ENCODE measurements at places on chromosomes 3 and 15.

DNA sequence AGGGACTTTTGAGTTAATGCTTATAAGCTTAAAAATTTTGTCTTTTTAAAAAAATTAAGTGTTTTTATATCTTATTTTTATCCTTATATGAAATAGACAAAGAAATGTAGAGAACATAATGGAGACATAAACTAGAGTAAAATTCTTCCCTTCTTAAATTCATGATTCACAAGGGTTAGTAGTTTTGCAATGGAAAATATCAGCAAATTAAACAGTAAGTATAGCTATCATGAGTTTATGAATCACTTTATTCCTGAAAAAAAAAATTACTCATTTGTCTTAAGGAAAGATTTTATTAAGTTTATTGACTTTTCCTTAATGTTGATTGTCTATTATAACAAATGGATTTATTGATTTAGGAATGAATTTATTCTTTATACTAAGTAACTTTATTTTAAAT is 4.3 kb downstream of the ATP6V1A start:
- no peak for DNase-seq

GRCh38 chr3:20406611-20407011 is 220.6 kb upstream of the SGO1 start:
- no peak for DNase-seq

GRCh38 chr3:33722626-33723370 is 4.7 kb upstream of the CLASP2 start:
- no peak for DNase-seq

DNA sequence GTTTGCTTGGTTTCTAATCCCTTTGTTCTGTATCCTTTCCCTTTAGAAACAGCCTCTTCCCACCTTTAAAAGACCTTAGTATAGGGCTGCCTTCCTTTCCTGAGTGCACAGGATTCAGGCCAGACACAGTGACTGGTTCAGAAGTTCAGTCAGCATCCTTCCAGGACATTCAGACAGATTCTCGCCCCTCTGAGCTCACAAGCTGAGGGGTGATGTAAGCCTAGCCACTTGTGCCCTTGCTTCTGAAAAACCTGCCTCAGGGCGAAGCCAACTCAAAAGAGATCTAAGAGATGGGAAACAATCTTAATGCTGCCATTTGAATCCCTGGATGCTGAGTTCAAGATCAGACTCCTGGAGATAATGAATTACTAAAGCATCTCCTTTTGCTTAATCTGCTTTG is 6.7 kb upstream of the NSMCE3 start:
- DNase-seq = no peak

GRCh38 chr3:54447427-54447826 is 325.1 kb downstream of the CACNA2D3 start:
- no peak for DNase-seq

DNA sequence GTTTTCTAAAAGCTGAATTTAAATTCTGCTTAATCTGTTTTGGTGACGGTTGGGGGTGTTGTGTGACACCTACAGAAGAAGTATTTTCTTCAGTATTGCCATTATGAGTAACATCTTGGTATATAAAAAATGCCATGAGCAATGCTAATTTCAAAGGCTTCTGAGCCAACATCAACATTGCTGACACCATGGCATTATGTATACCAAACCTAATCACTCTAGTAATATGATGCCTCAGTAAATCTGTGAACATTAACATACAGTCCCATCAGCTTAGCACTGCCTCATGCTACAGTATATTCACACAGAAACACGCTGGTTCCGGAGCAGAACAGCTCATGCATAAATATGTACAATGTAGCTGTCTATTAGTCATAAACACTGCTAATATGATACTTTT is 75.8 kb downstream of the ZPLD1 start:
- no peak for DNase-seq

- DNase-seq = no peak
Observed at GRCh38 chr3:177810162-177810623, 612.9 kb upstream of the TBL1XR1 start.

GRCh38 chr3:69748503-69748902 is 9.2 kb downstream of the MITF start:
- no peak for DNase-seq

- DNase-seq = no peak
Observed at GRCh38 chr3:48563382-48563918, at the start of gene UCN2. TSS of gene UCN2 (minus strand) at chr3:48563781. CDS start at chr3:48563124, 657 bp downstream.

- DNase-seq = no peak
Observed at GRCh38 chr3:50687127-50687751, 12.5 kb downstream of the DOCK3 start.

DNA sequence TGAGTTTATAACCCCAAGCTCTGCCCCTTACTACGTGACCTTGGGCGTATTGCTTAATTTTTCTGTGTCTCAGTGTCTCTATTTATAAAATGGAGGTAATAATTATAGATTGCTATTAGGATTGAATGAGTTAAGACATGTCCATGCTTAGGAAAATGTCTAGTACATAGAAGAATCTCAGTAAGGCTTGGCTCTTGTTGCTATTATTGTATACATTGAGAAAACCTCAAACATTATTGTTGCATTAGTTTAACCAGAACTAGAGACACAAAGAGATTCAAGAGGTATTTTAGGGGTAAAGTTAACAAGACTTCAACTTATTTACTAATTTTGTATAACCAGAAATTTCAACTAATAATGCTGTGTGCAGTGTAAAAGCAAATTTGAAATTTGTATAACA is 66.7 kb downstream of the MEF2A start:
- DNase-seq = no peak

- DNase-seq = no peak
Observed at GRCh38 chr3:156725682-156726081, 51.3 kb downstream of the TIPARP start.

DNA sequence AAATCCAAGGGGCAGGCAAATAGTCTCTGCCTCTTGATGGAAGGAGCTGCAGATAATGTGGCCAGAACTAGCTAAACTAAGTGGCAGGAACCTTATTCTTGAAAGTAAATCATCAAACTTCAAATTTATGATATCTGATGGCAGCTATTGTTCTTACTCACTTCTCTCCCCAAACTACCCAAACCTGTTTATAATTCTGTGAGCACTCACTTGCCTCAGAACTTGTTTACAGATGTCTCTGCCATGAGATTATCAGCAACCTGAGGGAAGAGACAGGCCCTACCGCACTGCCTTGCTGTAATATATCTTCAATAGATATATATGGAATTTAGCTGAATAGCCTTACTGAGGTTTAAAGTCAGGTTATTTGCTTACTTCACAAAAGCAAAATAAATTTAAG is 2.2 kb upstream of the B3GALNT1 start:
- no peak for DNase-seq

DNA sequence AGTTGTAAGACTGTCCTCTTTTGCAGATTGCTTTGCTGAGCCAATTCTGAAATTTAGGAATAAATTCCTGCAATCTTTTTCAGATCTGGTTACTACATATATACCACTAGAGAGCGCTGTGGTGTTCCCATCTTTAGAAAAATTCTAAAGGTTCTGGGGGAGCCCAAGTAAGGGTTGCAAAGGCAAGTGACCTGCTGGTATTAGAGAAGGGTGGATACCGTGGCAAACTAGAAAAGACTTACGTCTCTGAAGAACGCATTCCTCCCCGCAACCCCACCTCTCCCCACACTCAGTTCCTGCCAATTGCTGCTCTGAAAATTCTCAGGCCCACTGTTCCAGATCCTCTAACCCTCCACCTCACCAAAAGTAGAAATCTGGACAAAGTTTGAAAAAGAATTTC is 48.5 kb downstream of the EFHB start:
- no peak for DNase-seq

- no peak for DNase-seq
Observed at GRCh38 chr3:161649900-161650484, 153.4 kb downstream of the OTOL1 start.

DNA sequence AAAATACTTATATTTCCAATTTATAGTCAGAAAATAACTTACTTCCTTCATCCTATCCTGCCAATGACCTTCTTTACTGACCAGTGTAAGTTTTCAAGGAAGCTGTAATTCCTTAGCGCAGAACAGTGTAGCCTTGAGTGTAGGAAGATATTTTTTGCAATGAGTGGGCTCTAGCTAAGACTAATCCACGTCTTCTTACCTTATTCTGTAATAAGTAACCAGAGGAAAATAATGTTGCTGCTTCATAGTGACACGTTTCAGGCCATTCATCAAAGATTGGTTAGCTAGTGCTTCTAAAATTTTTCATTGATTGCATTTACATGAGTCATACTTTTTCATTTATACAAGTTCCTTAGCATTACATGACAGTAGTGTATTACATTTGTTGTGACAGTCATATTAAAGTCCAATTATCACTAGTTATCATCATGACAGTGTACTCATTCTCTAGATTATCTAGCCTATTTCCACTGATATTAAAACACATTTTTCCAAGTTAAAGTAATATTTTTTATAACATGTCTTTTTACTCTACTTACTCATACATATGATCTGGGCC is 403.8 kb upstream of the EPHA3 start:
- DNase-seq = no peak

GRCh38 chr3:65492249-65492648 is 546.5 kb downstream of the MAGI1 start:
- DNase-seq = no peak

DNA sequence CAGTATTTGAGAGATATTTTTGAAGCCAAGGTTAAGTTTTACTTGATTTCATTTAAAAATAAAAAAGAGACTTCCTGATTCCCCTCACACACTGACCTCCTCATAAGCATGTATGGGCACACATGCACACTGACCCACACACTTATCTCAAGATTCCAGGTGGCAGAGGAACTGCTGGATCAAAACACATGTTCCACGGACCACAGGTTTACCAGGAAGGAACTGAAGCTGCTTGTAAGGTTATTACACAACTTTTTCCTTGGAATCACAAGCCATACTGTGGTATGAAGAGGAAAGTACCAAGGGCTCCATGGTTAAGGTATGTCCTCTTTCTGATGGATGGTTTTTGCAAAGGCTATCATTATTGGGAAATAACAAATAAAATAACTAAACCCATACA is 7.5 kb downstream of the CLDN1 start:
- DNase-seq = no peak

- DNase-seq = no peak
Observed at GRCh38 chr3:196650740-196651311, 11.3 kb downstream of the NRROS start.

GRCh38 chr15:64566629-64567427 is 106.5 kb downstream of the ZNF609 start:
- no peak for DNase-seq

DNA sequence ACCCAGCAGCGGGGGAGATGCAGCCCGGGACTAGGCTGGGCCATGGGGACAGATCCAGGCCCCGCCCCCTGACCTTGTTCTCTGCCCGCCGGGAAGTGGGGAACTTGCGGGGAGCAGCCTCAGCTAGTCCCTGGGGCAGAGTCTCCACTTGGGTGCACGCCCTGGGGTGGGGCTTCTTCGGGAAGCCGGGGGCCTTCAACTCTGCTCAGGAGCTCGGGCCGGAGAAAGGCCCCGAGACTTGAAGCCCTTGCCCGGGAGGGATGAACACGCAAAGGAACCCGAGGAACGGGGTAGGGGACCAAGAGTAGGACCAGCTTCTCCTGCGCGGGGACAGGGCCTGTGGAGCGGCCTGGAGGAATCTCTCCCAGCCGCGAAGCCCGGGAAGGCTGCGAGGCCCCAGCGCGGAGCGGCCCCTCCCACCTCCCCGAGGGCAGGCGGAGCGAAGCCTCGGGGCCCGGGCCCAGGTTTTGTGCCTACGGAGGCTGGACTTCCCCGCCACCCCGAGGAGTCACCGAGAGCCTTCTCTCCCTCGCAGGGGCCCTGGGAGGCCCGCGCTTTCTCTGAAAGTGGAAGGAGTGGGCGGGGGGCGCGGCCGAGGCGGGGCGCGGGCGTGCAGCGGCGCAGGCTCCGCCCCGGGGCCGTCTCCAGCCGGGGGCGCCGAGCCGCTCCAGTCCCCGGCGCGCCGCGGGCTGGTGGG is at the start of gene ITPKA:
Gene ITPKA, plus strand, starts transcription at position 670 of the 697 bp plus-strand sequence. CDS start 54 bp downstream, outside the sequence.
- DNase-seq = peak; percentile 82

- no peak for DNase-seq
Observed at GRCh38 chr3:160820430-160820829, 64.4 kb downstream of the PPM1L start.

DNA sequence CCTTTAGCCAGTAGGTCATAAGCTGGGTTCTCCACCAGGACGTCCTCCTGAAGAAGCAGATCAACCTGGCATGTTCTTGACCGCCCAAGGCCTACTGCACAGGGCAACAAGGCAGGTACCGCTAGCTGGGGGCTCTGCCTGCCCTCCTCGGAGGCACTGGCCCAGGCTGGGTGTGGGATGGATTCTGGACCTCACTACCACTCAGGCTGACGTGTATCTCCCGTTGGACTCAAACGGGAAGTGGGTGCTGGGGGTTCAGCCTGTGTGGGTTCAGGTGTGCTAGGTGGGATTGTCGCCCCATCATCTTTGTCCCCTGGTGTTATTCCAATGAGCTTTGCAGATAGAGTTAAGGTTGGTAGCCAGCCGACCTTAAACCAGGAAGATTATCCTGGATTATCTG is 95.0 kb upstream of the SNRPA1 start:
- peak; percentile 24 for DNase-seq

DNA sequence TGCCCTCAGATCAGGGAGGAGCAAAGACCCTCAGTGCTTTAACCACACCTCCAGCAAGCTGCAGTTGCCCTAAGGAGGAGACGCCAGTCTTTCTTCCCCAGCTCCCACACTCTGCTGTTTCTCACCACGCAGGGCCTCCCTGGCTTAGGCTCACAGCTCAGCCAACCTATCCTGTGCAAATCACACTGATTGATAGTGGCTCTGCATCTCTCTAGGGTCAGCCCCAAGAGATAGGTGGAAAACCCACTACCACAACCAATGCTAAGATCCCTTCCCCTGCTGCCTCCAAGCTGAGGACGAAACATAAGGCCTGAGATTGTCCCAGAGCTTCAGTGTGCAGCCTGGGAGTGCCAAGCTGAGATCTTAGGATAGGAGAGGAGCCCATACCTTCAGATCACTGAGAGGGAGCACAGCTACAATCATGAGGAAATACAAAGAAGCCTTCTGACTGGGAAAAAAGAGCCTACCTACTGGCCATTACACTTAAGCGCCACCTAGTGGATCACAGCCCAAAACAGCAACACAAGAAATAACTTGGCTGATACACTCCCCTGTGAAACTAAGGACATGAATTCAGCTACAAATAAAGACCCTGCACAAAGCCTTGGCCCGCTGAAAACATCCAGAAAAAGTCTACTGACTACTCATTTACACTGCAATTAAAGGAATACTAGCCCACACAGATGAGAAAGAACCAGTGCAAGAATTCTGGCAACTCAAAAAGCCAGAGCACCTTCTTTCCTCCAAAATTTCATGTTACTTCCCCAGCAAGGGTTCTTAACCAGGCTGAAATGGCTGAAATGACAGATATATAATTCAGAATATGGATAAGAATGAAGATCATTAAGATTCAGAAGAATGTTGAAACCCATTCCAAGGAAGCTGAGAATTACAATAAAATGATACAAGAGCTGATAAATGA is 271.5 kb upstream of the DCBLD2 start:
- DNase-seq = no peak

DNA sequence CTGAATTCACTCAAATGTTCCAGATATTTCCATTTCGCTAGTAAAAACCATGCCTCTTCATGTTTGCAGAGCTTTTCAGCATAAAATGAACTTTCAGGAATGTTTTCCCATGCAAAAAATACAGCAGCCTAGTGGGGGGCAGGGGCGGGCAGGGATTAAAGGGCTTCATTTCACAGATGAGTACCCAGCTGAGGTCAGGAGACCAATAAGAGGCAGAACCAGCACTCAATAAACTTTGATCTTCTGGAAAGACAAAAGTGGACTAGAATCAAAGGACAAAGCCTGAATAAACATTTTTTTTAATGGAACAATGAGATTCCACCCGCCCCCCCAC is 8.0 kb downstream of the KLHL25 start:
- DNase-seq = no peak
